Activated T-cell treated with anti-CD3 and anti-CD28 coated beads, Interleukin-2, amount 50 U/mL, for 1 hour (primary cell): ENCODE measurements at places on chromosomes 13 and 19.

DNA sequence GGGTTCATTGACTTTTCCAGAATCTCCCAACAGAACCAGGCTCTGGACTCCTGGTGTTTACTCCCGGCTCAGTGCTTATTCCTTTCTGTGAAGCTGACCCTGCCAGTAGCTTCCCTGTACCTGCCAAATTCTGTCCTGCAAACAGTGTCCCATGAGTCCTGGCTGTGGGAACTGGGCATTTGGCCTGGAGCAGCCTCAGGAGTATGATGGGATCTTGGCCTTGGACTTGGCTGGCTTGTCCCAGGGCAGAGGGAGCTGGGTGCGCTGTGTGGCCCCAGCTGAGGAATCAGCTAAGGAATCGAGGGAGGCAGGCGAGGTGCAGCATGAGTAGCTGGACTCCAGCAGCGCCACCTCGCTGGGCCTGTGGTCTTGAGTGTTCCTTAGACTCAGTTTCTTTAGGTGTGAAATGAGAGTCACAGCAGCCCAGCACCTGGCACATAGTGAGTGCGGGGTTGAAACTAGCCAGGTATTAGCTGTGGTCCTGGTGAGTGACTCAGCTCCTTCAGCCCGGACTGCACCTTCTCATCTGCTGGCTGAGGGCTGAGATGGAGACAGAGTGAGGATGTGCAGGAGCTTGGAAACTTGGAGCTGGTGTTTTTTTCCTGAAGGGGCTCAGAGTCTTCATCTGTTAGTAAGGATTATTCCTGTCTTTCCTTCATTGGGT is 10.4 kb downstream of the CLASRP start:
- no peak for DNase-seq

DNA sequence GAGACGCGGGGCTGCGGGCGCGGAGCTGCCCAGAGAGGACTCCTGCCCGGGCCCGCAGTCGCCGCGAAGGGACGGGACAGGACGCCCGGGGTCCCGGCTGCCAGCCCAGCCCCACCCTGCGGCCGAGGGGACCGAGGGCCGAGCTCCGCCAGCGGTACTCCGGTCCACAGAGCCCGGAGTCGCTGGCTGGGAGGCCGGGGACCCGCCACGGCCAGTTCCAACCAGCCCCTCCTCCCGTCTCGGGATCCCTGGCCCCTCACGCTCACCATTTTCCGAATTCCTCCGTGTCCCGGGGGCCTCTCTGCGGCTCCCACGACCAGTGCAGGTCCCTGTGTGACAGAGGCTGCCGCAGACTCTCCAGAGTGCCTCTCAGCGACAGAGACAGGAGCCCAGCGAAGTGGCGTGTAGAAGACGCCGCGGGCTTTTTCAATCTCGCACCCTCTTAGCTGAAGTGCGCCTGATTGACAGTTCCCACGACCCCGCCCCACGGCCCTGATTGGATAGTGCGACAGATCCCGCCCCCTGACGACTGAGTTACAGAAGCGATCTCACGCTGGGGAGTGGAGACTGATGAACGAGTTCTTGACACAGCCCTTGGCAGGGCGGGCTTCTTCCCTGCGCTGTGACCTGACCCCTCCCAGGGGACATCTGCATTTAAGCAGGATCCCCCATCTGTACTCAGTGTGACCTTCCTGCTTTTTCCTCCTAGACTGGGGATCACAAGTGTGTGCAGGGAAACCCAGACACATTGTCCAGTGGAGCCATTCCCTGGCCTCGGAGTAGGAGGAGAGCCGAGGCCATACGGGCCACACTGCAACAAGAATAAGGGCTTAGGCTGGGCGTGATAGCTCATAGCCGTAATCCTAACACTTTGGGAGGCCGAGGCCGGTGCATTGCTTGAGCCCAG is 44.0 kb downstream of the ZNF823 start:
- peak; percentile 76 for DNase-seq

DNA sequence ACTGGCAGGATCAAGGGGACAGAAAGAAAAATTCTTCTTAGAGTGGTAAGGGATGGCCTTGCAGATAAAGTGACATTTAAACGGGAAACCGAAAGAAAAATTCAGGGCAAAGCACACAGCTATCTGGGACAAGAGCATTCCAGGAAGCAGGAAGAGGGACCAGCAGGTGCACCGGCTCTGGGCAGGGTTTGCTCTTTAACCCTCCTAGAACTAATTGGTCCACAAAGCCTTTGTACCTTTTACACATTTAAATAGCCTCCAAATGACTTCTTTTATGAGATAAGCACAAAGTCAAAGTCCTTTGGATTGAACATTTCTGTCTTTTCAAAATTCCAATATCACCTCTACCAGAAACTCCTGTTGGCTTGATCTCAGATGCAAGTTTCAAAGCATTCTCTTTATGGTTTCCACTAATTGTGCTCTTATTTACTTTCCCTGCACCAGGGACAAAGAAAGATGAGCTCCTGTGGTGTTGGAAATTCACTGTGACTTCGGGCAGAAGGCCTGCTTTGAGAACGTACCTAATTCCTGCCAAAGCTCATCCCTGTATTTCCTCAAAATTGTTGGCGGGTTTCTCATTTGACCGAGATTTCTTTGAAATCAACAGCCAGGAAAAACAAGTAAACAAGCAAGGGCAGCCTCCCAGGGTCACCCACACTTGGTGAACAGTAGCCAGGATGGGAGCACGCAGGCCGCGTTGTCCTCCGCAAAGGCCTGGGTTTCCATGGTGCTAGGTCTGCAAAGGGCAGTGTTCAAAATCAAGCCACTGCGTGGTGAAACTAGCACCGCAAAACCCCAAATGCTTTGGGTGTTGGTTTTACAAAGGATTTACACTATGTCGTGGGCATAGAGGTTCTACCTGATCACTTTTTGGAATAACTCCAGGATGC is 98.6 kb downstream of the IRS2 start:
- DNase-seq: no peak

- DNase-seq: no peak
Measured at GRCh38 chr13:77429320-77430142, 102.6 kb upstream of the MYCBP2 start.

GRCh38 chr13:50353651-50354415 is 338.6 kb downstream of the KCNRG start:
- DNase-seq: no peak
